Dermis lymphatic vessel endothelial cell (primary cell): ENCODE measurements at places on chromosomes 1 and 21. TPM values are rescaled to one million over a fixed set of nuclear protein-coding genes. Genes with fewer than 3 reads are reported as not detected.

Gene ATP6V1G3
- total RNA-seq, result 0.22 TPM in 1 of 2 replicates, not detected in the other

Gene ATP1A1
- 142 and 157 TPM in 2 replicates for total RNA-seq

Gene CDCA8
- total RNA-seq, result 1.2 and 1.5 TPM in 2 replicates

Gene ASPM
- 5.4 and 6.7 TPM in 2 replicates for total RNA-seq
